ENCODE measurements at places on chromosomes 1 and 21.

- no peak for DNase-seq
These were observed 5.6 kb upstream of the CRP start for GRCh38 chr1:159719990-159720389.

DNA sequence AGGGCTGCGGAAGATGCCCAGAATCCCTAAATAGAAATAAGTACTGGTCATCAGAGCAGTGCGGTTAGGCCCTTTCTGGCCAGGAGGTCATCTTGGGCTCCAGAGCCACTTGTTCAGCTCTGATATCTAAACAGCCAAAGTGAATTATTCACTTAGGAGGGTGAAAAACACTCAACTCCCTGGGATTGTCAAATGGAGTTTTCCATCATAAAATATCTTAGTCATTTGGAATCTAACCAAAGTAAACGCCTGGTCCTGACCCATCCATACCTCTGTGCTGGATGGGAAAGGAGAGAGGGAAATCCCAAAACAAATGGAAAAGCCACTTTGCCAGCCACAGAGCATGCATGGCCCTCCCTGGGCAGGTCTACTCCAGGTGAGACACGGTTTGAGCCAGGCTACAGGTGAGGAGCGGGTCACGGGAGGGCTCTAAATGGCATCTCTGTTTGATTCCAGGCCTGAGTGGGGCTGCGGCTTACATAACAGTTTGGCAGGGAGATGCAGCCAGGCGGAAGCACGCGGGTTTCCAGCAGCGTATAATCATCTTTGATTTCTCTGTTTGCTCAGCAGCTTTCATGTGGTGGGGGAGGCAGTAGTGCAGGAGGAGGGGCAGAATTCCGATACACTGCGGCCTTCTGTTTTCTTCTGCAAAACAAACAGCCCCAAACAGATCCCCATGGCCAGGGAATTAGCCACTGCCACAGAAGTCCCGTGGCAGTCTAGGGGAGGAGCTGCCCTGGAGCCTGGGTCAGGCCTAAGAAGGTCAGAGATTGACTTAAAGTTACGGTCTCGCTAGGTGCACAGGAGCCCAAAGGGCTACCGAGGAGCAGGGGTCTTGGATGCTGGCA lies 59.1 kb upstream of the ZNF648 start:
- DNase-seq = no peak

- DNase-seq = no peak
These were observed 155.9 kb downstream of the PLXNA2 start for GRCh38 chr1:208088319-208088718.

DNA sequence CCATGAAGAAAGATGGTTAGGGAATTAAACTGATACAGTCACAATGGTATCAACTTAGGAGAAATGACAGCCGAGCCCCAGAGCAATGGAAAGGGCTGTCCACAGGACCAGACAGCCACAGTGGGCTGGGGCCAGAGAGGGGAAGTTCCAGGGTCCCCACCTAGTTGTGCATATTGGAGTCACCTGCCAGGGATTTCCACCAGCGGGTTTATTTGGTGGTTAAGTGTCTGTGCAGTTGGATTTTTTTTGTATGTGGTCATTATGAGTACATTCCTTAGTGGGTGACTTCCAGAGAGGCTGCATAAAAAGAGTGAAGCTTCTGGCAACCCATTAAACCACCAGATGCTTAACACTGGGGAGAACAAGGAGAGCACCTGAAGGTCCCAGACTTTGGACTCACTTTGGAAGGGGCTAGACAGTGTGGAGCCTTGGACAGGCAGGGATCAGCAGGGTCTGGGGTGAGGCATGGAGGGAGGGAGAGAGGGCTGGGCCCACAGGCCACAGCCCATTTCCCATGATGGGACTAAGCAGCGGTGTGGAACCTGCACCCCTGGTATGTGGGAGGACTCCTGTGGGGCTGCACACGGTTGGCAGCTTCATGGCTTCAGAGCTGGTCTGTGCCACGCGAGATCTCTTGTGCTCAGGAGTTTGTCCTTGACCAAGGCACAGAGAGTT lies 7.8 kb upstream of the PTTG1IP start:
- DNase-seq = no peak

DNA sequence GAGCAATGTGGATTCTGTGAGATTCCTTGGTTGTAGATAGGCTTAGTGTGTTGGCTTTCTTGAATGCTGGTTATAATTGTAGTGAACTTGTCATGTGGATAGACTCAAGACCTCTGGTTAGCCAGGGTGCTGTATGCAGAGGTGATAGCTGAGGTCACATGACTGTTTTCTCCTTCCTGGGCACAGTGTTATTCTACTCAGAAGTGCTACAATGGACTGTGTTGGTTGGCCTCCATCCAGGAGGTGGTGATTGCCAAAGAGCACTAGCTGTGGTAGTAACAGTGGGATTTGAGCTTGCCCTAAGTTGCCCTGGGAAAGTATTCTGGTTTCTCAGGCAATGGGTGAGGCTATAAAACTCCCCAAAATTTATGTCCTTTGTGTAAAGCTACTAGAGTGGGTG lies 71.6 kb downstream of the SH3BGR start:
- no peak for DNase-seq

All from stimulated activated naive B cell treated with anti-CD40 and anti-IgM and Interleukin-4, amounts not matched to agents 10 μg/mL and 1 μg/mL and 100 μg/mL, for 72 hours (primary cell).